GM19239 (cell line): ENCODE measurements at places on chromosomes 1 and 21.

GRCh38 chr1:55214934-55215193, 300 bp downstream of the USP24 start:
- DNase-seq = no peak

DNA sequence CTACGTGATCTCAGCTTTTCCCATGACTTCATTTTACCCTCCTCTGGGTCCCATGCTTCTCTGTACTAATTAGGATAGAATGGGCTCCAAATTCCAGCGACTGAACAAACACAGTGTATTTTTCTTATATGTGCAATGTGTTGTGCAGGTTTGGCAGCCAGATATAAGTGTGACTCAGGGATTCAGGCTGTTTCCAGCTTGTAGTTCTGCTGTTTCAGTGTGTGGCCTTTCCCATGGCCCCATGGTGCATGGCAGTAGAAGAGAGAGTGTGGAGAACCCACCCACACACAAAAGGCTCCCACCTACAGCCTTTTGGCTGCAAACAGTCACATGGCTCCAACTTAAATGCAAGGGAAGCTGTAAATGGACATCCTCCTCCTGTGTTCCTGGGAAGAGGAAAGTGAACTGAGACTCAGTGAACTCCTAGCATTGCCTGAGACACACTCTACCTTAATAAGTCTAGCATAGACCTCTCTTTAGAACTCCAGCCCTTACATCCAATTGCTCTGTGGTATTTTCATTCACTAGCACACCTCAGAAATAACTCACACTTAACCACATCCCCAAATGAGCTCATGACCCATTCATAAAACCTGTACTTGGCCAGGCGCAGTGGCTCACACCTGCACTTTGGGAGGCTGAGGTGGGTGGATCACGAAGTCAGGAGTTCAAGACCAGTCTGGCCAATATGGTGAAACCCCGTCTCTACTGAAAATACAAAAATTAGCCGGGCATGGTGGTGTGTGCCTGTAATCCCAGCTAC, 58.7 kb downstream of the KIAA0040 start:
- no peak for DNase-seq

DNA sequence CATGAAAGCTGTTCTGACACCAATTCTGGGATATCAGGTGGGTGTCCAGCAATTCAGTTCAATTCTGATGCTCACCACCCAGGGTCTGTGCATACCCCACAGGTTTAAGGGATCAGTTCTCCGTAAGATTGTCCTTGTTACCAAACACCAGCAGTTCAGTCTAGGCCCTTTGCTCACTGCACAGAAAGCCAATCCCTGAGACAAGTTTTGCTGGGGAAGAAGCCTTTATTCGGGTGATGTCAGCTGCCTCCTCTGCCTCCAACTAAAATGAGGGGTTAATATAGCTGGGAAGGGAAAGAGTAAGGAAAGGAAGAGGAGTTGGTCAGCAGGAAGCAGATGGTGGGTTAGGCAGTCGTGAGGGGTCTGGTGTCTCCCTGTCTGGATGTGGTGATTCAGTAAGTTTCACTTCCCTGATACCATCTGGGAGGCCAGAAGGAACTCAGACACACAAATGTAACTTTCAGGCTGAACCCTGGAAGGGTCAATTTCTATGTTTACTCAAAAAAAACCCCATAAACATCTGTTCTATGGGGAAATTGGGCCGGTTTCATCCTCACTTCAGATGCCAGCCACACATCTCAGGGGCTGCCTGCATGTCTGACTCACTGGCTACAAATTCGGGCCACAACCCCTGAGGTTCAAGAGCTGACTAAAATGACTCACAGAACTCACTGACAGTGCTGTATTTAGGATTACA, 83.3 kb upstream of the PGBD5 start:
- no peak for DNase-seq

DNA sequence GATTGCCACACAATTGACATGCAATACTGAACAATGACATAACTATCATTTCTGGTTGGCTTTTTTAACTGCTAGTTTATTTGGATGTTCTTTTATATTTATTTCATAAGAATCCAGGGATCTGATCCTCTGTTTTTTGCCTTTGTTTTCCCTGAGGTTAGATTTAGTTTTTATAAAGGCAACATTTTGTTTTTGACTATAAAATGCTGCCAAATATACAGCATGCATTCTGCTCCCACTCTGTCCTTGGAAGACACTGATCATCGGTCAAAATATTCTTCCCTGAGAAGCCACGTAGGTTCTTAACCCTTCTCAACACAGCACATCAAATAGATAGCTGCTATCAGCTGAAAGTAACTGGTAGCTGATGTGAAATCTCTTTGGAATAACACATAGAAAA, 52.5 kb downstream of the LYPLAL1 start:
- DNase-seq = no peak

DNA sequence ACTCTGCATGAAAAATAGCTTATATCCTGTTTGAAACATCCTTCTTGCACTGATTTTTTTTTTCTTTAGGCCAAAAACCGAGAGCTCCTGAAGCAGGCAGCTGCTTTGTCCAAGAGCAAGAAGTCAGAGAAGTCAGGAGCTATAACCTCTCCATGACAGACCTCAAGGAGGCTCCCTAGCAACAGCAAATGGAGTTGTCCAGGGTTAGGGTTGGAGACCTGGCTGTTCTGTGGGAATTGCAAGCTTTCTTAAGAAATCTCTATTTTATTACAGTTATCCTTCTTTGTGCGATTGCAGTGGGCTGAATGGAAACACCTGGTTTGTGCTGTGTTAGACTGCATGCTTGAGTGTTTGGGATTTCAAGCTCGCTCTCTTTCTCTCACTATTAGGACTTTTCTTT, 12.6 kb upstream of the STX12 start:
- no peak for DNase-seq

DNA sequence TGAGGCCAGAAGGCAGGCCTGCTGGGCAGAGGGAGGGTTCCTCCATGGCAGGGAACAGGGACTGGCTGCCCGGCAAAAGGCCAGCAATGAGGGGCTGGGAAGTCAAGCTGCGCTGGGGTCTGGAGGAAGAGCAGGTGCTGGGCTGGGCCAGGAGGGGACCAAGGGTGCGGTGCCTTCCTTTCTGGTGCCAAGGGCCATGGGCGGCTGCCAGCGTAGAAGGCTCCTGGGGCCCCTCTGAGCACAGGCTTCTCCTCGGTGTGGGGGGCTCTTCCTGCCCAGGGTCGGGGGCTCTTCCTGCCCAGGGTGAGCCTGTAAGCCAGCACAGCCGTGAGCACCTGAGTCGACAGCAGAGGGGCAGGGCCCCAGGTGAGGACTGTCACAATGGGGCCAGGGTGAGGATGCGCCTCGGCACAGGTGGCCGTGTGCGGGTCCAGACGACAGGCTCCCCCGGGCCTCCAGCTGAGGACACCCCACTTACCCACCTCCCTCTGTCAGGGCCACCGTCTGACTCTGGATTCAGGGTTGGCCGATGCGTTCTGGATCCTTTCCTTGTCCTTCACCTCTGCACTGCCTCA, 10.7 kb upstream of the DNMT3L start:
- no peak for DNase-seq

- DNase-seq = no peak
Observed at GRCh38 chr1:167404161-167404888, 114.0 kb downstream of the CD247 start.

DNA sequence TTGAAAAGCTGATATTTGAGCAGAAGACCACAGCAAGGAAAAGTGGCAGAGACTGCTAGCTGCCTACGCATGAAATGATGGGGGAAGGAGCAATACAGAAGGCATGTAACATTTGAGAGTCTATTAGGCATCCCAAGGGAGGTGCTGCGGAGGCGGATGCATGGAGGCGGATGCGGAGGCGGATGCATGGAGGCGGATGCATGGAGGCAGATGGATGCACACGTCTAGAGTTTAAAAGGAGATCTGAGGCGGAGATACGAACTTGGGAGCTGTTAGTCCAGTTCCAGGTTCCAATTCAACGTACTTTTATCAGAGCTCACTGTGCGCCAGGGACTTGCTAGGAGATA, 744 bp upstream of the DDX20 start:
- peak; percentile 14 for DNase-seq

GRCh38 chr1:61102041-61102440, 19.7 kb downstream of the NFIA start:
- DNase-seq = no peak

GRCh38 chr21:45246386-45247320, 41.0 kb downstream of the POFUT2 start:
- no peak for DNase-seq

DNA sequence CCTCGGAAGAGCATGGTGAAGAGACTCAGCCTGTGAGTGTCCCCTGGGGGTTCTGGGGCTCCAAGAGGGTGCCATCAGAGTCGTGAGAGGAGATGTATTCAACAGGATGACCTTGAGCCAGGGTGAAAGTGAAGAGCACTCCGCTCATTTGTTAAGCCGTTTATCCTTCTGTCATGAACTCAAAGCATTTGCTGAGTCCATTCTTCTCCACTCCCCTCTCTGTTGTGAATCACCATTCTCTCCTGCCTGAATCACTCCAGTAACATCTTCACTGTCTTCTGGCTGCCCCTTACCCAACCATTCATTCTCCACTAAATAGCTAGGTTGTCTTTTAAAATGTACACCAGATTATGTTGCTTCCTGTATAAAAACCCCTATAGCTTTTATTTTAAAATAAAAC, 102.2 kb downstream of the RGL1 start:
- no peak for DNase-seq

GRCh38 chr1:115258302-115258866, 79.7 kb downstream of the NGF start:
- no peak for DNase-seq

GRCh38 chr1:235643837-235644692, 5.5 kb downstream of the GNG4 start:
- no peak for DNase-seq
